ENCODE measurements at places on chromosomes 3 and 15.
A peak's percentile ranks its signal among the peaks of the same experiment; 100 is the strongest.

DNA sequence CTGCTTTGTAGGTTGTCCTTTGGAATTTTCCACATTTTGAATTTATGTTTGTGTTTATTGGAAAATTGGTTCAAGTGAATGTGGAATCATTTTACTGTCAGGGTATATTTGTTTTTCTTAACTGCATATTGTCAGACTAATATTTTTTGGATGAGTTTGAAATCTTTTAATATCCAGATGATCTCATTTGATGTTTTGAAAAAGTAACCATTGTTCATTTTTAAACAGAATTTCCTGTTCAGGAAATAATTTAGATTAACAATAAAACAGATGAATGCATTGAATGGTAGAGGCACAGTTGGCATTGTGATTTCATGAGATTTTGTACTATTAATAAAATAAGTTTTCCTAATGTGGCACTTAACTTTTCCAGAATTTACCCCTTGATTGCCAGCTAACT is 15.5 kb downstream of the TRAK1 start:
- no peak for DNase-seq

GRCh38 chr3:67790043-67790442 is 135.6 kb upstream of the SUCLG2 start:
- no peak for DNase-seq

GRCh38 chr3:36373084-36373483 is 7.2 kb upstream of the STAC start:
- no peak for DNase-seq

- DNase-seq = no peak
Observed at GRCh38 chr3:149955449-149955848, 15.2 kb downstream of the PFN2 start.

DNA sequence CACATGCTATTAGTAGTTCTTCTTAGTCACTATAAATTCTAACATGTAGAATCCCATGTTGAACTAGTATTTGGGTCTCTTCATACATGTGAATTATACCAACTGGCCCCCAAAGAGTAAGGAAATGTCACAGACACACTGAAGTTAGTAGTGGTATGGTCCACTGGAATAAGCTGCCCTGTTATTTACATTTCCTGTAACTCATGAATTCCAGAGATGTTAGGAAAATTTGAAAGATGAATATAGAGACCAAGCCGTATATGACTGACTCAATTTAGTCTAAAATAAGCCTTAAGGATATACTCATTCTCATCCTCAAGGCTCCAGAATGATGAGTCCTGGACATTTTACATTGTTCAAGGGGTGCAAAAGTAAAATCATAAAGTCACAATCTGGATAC is 81.2 kb downstream of the FBXL22 start:
- DNase-seq = no peak

- no peak for DNase-seq
Observed at GRCh38 chr3:122589297-122589696, 11.8 kb downstream of the PARP15 start.

GRCh38 chr15:65354835-65355172 is 23.0 kb downstream of the IGDCC3 start:
- DNase-seq = peak; percentile 58

- no peak for DNase-seq
Observed at GRCh38 chr3:34742151-34742550, 897.2 kb upstream of the ARPP21 start.

- no peak for DNase-seq
Observed at GRCh38 chr15:51155891-51156290, 61.2 kb upstream of the TNFAIP8L3 start.

GRCh38 chr3:47930979-47931378 is 85.2 kb downstream of the MAP4 start:
- DNase-seq = no peak

- DNase-seq = no peak
Observed at GRCh38 chr15:27222479-27222878, 251.5 kb downstream of the GABRG3 start.

DNA sequence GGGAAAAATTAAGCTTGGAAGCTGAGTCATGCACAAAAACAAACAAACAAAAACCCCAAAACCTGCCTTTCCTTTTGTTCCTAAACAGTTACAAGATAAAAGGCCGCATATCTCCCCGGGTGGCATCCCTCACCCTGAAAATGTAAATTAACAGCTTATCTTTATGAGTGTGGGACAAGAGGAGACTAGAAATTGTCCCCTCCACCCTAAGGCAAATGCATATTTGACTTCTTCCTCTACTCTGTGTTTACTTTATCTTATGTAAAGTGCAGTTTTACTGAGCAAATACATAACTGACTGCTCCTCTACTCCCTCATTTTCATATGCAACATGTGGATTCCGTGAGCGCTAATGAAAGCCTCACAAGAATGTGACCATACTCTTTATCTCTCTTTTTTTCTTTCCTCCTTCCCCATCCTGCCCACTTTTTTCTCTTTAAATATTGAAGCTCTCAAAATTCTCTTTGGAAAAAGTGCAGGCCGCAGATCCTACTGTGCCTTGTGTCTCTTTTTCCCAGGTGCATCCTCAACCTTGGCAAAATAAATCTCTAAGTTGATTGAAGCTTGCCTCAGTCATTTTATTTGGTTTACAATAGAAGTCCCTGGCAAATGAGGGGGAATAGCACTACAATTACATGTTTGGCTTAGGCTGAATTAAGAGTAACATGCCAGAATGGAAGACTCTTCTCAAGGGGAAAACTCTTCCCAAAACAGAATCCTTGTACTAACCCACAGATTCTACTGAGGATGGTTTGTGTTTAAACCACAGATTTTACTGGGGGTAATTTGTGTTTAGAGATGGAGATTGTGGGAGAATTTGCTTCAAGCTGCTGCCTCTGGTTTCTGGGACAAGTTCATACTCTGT is 72.7 kb upstream of the WDR72 start:
- no peak for DNase-seq

DNA sequence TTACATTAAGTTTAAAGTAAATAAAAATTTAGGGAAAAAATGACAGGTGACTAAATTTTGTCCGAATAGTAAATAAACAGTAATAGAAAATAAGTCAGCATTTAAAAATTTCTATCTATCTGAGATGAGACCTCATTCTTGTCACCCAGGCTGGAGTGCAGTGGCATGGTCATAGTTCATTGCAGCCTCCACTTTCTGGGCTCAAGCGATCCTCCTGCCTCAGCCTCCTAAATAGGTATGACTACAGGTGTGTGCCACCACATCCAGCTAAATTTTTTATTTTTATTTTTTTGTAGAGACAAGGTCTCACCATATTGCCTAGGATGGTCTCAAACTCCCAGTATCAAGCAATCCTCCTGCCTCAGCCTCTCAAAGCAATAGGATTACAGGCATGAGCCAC is 7.8 kb downstream of the KPNA4 start:
- no peak for DNase-seq

GRCh38 chr15:25186411-25186810 is 231.6 kb downstream of the SNRPN start:
- DNase-seq = no peak

All from brain (organoid and tissue), 16 donors.